NCI-H446 treated with DMSO at 0.1 percent for 48 hours (cell line): ENCODE measurements at places on chromosomes 7 and 10.

DNA sequence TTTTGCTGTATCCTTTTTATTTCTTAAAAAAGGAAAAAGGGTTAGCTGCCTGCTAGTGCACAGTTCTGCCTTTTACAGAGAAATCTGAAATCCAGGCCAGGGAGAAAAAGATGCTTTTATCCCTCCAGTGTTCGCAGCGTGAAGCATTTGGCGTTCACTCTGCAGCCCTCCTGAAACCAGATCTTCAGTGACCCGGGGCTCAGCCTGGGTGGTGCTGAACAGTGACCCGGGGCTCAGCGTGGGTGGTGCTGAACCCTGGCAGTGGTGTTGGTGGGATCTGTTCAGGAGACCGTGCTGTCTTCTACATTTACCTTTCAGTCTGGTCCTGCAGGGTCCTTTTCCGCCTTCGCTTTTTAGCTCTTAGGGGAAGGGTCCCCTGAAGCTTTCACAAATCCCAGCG lies 164.7 kb upstream of the KLF6 start:
- DNase-seq, result no peak

DNA sequence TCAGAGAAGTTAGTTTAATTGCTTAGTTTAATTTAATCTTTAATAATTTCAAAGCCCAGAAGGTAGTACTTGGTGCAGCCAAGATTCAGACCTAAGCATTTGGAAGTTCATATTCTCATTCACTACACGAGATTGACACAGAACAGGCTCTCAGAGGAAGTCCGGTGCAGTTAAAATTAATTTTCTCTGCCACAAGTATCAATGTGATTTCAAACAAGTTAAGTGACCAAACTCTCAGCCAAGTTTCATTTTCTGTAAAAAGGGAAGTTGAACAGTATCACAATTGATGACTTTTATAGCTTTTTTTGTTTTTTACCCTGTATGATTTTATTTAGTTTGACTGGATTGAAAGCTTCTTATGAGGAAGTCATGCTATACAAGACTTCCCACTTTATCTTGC lies 1494.9 kb upstream of the LRRTM3 start:
- no peak for DNase-seq

DNA sequence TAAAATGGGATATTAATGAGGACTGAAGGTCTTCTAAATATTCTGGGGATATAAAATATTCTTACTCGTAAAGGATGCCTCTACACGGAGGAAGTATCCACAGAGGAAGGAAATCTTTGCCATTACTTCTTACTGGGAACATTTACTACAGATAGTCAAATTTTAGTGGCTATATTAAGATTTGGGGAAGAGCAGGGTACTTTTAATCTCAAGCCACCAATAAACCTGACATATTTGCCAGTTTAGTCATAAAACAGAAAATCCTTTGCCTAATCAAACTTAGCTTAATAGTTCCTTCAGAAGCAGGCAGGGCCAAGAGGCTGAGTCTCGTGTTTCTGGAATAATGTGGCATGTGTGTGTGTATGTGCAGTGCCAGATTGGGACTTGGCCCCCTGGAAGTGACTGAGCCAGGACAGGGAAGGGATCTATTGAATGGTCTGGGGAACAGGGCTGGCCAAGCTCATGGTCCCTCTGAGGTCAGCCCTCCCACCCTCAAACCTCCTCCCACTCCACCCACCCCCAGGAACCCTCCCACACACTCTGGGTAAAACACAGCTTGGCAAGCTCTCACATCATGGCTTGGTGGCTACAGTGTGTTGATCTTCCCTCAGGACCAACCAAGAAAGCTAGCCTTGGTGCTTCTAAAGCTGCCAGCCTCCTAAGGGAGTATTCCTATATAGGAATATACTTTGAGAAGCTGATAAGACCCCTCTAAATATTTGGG lies 1.6 kb upstream of the PIK3CG start:
- DNase-seq, result no peak

- no peak for DNase-seq
Measured at GRCh38 chr10:126256864-126257263, 131.4 kb downstream of the ADAM12 start.

DNA sequence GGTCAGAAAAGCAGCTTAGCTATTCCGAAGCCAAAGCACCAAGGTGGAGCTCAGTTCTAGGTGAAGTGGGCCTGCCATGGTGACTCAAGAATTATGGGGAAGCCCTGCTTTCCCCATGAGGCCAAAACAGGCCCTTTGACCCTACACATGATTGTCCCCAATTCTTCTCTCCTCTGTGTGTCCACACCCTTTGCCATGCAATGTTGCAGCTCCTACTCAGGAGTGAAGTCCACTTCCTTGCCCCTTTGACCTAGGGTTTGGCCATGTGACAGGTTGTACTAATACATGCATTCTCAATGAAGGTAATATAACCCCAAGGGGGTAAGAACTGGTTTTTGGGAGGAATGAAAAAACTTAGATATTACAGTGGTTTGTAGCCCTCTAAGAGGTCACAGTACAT lies 67.6 kb upstream of the MKRN1 start:
- no peak for DNase-seq
